Renal pelvis (tissue), 12 donors: ENCODE measurements at places on chromosomes 6 and 20. TPM values are rescaled to one million over a fixed set of nuclear protein-coding genes. Genes with fewer than 3 reads are reported as not detected.

GRCh38 chr6:90103056-90103800 is 193.4 kb downstream of the BACH2 start:
- no peak for DNase-seq

GRCh38 chr6:83920017-83920416 is 60.5 kb downstream of the CYB5R4 start:
- no peak for DNase-seq

GRCh38 chr6:7769702-7770101 is 43.8 kb downstream of the BMP6 start:
- no peak for DNase-seq

DNA sequence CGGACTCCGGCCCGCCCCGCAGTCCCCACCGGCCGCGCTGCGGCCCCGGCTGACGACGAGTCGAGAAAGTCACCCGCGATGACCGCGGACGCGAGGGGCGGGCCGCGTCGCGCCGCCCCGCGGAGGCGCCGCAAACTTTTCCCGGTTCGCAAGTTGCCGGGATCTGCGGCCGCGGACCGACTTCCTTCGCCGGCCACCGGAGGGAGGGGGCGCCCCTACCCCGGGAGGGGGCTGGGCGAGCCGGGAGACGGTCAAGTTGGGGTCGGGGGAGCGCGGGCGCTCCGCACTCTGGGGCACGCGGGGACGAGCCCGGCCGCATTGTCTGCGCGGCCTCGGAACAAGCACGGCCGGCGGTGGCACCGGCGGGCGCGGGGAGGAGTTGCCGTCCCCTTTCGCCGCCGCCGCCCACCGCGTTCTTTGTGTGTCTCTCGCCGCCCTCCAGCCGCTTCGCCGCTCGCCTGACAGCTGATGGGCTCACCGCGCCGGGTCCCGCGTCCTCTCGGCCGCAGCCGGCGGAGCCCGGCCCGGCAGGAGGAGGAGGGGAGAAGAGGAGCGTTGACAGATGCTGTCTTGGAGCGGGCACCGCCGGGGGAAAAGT is 131.6 kb downstream of the OGFRL1 start:
- no peak for DNase-seq

DNA sequence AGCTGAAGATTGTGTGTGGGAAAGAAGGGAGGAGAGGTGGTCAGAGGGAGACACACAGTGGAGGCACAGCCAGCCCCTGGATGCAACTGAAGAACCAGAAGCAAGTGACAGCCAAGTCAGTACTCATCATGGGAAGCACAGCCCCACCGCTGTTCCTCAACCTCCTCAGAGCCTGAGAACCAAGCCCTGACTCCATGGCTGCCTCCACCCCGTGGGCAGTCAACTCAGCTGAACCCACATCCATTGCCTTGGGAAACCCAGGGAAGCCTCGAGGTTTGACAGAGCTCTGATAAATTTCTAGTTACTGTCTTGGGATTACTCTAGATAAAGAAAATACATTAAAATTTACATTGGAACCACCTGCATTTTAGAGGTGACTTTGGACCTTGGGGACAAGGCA is 29.6 kb downstream of the ALDH5A1 start:
- DNase-seq, result no peak

- no peak for DNase-seq
These were observed 602.7 kb downstream of the PRKN start for GRCh38 chr6:162124710-162125435.

- DNase-seq, result no peak
These were observed 3.7 kb upstream of the CMTR1 start for GRCh38 chr6:37429352-37429750.

- no peak for DNase-seq
These were observed 94.4 kb upstream of the FOXC1 start for GRCh38 chr6:1515280-1515679.

- no peak for DNase-seq
These were observed 94.7 kb upstream of the NFATC2 start for GRCh38 chr20:51637241-51637640.

GRCh38 chr20:61115364-61116065 is 136.5 kb upstream of the CDH4 start:
- no peak for DNase-seq

Gene LY6G6D
- polyA plus RNA-seq, result not detected

Gene NHLRC1
- 2.3 TPM for polyA plus RNA-seq

Gene PAK5
- 0.60 TPM for polyA plus RNA-seq

Gene RUNX2
- polyA plus RNA-seq, result 2.7 TPM

Gene ZC3H12D
- 0.29 TPM for polyA plus RNA-seq

Gene CST4
- polyA plus RNA-seq, result not detected

Gene CLPSL1
- not detected for polyA plus RNA-seq

Gene CRIP3
- 8.1 TPM for polyA plus RNA-seq

Gene MICB
- polyA plus RNA-seq, result 1.9 TPM

Gene C6orf58
- 0.52 TPM for polyA plus RNA-seq
